ENCODE measurements at places on chromosomes 11 and 22.

- DNase-seq, result no peak
Measured at GRCh38 chr11:68160100-68160695, 39.0 kb upstream of the CHKA start.

GRCh38 chr11:112526699-112527416, 266.2 kb upstream of the PLET1 start:
- DNase-seq, result no peak

DNA sequence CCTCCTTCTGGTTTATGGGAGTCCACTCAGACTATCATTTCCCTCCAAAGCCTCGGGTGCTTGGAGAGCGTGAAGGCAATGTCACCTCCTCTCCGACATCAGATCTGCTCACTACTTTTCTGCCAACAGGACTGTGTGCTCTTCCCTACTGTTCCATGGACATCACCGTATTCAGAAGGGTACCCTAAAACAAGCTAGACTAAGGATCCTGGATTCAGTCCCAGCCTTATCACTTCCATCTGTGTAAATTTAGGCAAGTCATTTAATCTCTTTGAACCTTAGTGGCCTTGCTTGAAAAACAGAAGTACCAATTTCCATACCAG, 78.2 kb downstream of the KCNC1 start:
- DNase-seq, result no peak

GRCh38 chr11:44243595-44244343, 66.2 kb downstream of the ALX4 start:
- no peak for DNase-seq

GRCh38 chr11:2779499-2779980, 79.7 kb upstream of the KCNQ1OT1 start:
- no peak for DNase-seq

GRCh38 chr22:43583501-43583900, 171.7 kb downstream of the MPPED1 start:
- DNase-seq, result no peak

DNA sequence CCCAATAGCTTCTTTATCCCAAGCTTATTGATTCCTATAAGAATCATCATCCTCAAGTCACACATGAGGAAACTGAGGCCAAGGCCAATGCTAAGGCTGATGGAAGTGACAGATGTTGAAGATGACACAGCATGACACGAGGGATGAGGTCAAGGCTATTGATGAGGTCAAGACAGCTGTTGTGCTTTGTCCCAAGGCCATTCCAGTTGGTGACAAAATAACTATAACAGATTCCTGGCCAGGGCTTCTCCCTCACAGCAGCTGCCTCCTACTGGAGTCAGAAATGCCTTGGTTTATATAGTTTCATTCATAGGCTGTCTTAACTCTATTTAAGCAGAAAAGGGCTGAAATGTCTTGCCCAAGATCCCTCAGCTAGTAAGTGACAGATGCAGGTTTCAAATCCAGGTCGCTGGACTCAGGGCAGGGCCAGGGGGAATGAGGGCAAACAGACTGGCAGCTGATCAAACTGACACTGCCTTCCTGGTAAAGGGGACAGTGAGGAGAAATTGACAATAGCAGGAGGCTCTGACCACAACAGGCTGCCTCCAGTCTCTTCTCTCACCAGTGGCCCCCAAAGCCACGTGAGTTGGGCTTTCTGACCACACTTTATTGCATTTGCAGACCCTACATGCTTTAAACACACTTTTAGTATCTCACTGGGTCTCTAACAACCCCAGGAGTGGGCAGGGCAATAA, 16.5 kb downstream of the MIF start:
- no peak for DNase-seq

DNA sequence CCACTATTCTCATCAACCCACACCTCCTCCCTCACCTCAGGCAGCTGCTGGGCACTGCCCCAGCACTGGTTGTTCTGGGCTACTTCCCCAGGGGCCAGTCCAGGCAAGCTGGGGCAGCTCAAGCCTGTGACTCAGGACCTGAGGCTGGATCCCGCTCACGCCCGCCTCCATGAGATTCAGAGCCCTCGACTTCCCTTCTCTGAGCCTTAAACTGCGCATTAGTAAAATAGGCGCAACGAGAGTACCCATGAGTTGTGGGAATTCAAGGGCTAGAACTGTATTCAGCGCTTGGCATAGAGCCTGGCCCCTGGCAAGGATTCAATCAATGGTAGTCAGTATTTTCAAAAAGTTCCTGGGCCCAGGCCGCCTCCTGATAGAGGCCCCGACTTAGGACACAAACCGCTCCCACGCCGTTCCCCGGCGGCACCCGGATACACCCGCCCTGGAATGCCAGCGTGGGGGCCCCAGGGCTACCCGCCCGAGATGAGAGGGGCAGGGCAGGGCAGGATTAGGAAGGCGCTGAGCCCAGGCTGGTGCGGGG, 723 bp upstream of the CD82 start:
- DNase-seq, result no peak

DNA sequence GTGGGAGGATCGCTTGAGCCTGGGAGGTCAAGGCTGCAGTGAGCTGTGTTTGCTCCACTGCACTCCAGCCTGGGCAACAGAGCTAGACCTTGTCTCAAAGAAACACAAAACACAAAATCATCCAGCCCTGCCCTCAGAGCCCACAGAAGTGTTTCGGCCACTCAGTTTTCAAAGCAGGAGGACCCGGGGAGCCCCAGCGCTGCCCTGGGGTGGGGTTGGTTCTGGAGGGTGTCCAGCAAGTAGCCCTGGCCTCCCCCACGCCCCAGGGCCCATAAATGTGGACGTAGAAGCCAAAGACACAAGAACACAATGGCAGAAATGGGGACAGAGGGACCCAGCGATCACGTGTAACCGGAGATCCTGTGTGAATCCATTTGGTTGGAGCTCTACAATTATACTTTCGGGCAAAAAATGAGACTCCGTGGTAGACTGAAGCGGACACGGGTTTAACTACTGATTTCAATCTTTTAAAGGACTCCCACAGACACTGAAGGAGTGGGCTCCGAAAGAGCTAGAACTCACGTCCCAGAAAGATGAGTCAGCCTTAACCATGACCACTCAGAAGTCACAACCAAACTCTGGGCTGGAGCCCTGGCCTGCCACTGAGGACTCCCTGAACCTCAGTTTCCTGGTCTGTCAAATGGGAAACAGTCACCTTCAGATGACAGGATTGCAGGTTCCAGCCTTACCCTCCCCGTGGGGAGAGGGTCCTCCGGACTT, 9.0 kb upstream of the CYTH4 start:
- no peak for DNase-seq

- no peak for DNase-seq
Measured at GRCh38 chr11:106457727-106458126, 380.3 kb downstream of the AASDHPPT start.

DNA sequence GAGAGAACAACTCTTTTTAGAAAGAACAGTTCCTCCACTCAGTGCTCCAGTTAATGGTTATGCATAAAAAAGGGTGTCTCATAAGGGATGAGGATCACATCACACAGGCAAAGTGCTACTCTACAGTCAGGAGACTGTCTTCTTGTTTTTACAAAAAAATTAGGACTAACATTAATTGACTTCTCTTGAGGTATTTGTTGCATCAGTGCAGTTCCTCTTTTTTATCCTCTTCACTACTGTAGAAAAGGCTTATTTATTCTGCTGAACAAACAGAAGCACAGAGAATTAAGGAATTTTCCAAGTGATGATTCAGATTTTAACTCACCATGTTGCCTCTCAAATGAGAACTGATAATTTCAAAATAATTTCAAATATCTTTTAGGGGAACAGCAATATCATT, 1.9 kb downstream of the MMP8 start:
- no peak for DNase-seq

DNA sequence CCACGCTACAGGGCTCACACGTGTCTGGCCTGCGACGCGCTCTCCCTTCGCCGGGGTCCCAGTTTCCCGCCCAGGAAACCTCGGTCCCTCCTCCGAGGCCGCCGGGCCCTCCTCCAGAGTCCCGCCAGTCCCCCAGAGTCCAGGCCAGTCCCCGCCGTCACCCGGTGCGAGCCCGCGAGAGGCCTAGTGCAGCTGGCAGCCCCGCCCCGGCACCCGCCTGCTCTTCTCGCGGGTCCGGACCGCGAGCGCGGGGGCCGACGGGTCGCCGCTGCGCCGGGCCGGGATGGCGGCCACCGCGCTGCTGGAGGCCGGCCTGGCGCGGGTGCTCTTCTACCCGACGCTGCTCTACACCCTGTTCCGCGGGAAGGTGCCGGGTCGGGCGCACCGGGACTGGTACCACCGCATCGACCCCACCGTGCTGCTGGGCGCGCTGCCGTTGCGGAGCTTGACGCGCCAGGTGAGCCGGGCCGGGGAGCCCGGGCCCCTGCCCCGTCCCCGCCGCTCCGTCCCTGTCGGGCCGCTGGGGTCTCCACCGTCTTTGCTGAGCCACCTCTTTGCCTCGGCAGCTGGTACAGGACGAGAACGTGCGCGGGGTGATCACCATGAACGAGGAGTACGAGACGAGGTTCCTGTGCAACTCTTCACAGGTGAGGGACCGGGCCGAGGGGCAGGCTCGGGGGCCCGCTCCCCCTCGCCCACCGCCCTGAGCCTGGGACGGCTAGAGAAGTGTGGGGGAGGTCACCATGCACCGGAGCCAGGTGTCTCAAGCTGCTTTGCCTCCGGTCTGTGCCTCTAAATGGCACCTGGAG, at the start of gene PTPMT1:
Gene PTPMT1 (plus strand): TSS at position 260 of the 809 bp plus-strand sequence. CDS start 24 bp downstream, at position 284.
- DNase-seq, result peak; percentile 50

DNA sequence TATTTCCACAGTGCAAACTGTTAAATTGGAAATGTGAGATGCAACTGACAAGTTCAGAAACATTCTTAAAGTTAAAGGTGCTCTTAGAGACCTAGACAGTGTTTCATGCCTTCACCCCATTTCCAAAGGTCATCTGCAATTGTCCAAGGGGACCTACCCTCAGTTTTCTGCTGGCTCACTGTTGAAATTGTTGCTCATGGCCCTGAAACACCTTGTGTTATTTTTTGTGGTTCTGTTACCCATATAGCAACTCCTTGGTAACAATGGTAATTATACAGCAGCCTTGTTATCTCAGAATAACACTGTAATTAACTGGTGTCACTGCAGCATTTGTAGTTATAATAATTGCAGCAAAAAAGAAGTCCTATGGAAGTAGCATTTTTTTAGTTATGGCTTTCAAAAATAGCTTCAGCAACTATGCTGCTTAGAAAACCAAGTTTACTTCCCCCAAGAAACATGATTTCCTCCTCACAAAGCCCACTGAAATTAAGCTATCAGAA, 49.2 kb upstream of the CCDC34 start:
- DNase-seq, result no peak

DNA sequence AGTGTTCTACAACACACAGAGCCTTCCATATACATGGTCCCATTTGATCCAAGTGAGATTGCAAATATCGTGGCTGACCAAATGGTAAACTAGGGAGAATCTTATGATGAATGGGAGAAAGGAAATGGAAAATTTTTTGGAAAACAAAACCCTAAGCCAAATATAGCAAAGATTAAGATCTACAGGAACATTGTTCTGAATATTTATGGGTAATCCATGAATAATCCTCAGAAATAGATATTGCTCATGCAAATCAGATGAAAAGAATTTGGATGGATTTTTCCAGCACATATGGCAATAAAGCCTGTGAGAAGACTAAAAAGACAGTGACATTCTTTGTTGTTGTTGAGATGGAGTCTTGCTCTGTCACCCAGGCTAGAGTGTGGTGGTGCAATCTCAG, 21.7 kb upstream of the PRDM10 start:
- DNase-seq, result no peak

DNA sequence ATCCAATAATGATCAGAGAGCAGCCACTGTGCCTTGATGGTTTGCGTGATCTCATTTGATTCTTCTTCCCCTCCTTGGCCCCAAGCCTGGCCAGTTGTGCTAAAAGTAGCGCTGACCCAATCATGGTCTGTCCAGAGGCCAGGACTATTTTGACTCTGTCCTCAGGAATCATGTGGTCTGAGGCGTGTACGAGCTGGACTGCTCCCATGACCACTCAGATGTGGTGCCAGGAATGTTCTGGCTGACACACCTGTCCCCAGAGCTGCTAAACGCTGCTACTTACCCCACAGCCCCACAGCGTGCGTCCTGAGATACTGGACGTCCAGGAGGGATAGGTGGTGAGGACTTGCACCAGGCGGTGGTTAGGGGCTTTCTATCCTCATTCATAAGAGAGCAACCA, 70.5 kb downstream of the FEZ1 start:
- DNase-seq, result no peak

- DNase-seq, result no peak
Measured at GRCh38 chr11:120352405-120352804, 16.2 kb downstream of the ARHGEF12 start.

DNA sequence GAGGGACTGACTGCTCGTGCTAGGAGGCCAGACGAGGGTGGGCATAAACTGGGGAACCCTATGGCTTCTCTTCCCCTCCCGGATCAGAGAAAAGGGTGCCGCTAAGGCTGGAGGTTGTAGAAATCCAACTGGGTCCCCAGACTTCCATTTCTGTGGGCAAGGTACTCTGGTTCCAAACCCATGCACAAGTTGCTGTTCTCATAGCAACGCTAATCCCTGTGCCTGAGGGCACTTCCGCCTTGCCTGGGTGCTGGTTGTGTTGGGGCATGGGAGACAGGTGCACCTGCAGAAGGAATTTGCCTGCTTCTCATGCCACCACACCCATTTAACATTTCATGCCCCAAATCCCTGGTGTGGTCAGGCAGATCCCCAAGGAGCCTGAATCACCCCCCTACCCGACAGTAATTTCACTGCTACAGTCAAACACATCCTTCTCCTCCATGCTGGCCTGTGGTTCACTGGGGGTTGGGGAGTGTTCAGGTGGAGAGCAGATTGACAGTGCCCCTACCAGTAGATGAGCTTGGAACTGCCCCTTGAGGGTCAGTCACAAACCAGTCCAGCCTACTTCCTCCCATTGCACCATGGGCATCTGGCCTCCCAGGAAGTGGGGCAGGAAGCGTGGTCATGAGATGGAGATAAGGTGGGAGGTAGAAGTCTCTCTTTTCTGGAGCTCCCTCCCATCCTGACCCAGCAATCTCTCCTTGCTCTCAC, 1.2 kb downstream of the C2CD2L start:
- no peak for DNase-seq

DNA sequence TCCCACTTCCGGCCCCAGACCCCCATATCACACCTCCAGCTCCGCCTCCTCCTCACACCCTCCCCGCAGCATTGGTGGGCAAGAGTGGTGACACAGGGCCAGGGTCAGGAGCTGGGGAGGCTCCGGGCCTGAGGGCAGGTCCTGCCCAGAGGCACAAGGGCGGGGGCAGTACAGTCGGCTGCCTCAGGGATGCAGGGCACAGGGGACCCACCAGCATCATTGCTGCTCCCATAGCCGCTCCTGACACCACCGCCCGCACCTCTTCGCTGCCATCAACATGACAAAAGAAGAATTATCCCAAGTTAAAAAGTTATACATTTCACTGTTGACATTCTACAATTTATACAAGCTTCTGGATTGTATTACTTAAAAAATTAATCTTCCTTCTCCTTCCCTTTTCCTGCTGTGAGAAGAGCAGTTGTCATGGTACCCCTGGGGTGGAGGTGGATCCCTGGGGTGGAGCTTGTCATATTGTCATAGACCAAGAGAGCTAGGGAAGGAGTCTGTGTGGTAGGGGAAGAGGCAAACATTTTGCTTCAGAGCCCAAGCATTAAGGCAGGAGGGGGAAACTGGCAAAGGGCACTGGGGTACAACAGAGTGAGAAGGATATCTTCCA, 4.1 kb downstream of the SBF2 start:
- DNase-seq, result no peak

GRCh38 chr11:45369313-45369712, 83.2 kb upstream of the SYT13 start:
- DNase-seq, result no peak

- no peak for DNase-seq
Measured at GRCh38 chr11:92794783-92795182, 174.7 kb upstream of the MTNR1B start.

Data from activated CD4-positive, alpha-beta T cell treated with anti-CD3 and anti-CD28 coated beads, Interleukin-2, amount 50 U/mL, for 24 hours (primary cell).